ENCODE measurements at places on chromosomes 4 and X. TPM values are rescaled to one million over a fixed set of nuclear protein-coding genes. Genes with fewer than 3 reads are reported as not detected.

The NLGN4X gene
- 2.0 TPM for total RNA-seq

The NPY1R gene
- total RNA-seq, result 0.44 TPM

The HS6ST2 gene
- 2.5 TPM for total RNA-seq

The UGT2B15 gene
- total RNA-seq, result not detected

The PAGE2 gene
- total RNA-seq, result not detected

The FAAH2 gene
- 10.5 TPM for total RNA-seq
